ENCODE measurements at places on chromosomes 7 and 10. TPM values are rescaled to one million over a fixed set of nuclear protein-coding genes. Genes with fewer than 3 reads are reported as not detected.

GRCh38 chr10:89217057-89217990 lies 10.2 kb upstream of the CH25H start:
- peaks cover 12% of the 10 kb centered on the region for H3K4me1 ChIP-seq
- no peaks in the 10 kb centered on the region for H3K27me3 ChIP-seq
- DNase-seq: peak; percentile 55
- H3K36me3 ChIP-seq: no peaks in the 10 kb centered on the region
- H3K4me3 ChIP-seq: no peak overlapping the region

DNA sequence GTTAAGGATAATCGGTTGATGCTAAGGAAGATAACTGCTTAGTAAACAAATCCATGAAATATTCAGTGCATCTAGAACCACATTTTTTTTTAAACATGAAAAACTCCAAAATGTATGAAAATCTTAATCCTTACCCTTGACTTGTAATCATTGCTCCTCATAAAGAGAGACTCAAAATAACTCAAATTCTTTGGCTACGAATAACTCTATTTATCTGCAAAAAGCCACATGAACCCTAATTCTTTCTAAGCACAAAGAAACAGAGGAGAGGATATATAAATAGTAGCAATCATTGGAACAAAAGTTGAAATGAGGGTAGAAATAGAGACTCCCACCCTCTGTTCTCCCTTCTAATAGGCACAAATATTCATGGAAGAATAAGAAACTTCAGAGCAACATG lies 40.2 kb downstream of the ANK3 start:
- H3K4me3 ChIP-seq: no peak overlapping the region
- DNase-seq: no peak
- H3K27me3 ChIP-seq: no peaks in the 10 kb centered on the region
- H3K27ac ChIP-seq: no peak overlapping the region
- H3K36me3 ChIP-seq: no peaks in the 10 kb centered on the region

DNA sequence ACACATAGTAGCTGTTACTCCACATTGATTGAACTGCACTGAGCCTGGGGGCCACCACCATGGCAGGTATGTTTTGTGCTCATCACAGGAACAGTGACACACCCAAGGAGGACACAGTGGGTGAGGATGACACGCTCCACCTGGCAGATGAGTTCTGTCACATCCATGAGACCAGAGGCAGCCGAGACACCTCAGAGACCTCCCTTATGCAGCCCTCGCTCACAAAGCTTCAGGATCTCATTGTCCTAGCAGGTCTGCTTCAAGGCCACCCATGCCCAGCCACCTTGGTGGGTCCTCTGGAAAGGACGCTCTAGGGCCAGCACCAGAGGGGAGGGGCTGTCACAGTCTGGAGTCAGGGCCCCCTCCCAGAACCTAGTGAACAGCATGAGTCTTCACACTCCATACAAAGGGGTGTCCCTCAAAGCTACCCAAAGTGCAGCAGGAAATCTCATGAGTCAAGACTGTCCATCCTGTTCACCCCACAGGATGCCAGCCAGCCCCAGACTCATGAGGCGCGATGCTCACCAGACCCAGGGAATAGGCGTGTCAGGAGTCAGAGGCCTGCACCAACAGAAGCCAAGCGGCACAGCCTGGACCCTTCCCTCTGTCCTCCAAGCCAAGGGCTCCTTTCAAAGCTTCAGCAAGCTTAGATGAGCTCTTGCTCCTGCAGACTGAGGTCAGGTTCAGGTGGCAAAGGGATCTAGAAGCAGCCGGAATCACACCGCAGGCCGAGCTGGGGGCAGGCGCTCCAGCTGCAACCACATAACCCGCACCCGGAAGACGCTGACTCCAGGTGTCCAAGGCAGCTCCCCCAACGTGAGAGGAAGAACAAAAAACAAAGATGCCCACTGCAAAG lies 9.6 kb downstream of the FAM53B start:
- no peaks in the 10 kb centered on the region for H3K27me3 ChIP-seq
- no peaks in the 10 kb centered on the region for H3K36me3 ChIP-seq
- no peak for DNase-seq
- no peak overlapping the region for H3K4me3 ChIP-seq

GRCh38 chr10:53808677-53809372 lies 992.2 kb downstream of the PCDH15 start:
- no peak overlapping the region for H3K4me3 ChIP-seq
- no peaks in the 10 kb centered on the region for H3K36me3 ChIP-seq
- H3K27me3 ChIP-seq: no peaks in the 10 kb centered on the region
- H3K27ac ChIP-seq: no peak overlapping the region
- no peak for DNase-seq

DNA sequence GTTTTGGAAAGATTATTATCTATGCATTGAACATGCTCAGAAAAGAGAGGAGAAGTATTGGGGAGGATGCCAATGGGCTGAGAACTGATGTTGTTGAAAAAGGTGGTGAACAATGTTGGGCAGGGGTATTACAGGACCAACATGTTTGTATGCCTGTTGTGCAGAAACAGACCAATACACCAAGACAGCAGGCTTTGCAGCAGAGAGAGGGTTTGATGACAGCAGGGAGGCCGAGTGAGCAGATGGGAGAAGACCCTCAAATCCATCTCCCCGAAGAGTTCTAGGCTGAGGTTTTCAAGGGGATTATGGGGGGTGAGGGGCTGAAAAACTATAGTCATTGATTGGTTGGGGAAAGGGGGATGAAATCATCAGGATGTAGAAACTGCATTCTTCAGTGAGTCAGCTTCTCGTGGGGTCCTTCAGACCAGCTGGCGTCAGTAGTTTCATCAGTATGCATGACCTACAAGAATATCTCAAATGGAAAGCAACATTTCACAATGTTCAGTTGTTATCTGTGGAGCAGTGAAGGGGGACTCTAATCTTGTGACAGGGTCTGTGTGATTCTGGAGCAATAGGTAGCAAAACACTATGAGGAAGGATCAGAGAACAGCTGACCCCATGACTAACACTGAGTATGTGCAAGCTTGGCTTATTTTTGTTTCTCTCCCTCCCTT lies 167.8 kb downstream of the BAMBI start:
- no peak overlapping the region for H3K4me3 ChIP-seq
- H3K27ac ChIP-seq: no peak overlapping the region
- H3K27me3 ChIP-seq: no peaks in the 10 kb centered on the region
- no peaks in the 10 kb centered on the region for H3K36me3 ChIP-seq
- DNase-seq: no peak

- H3K27me3 ChIP-seq: no peaks in the 10 kb centered on the region
- no peak for DNase-seq
- no peak overlapping the region for H3K27ac ChIP-seq
- no peaks in the 10 kb centered on the region for H3K4me1 ChIP-seq
Observed at GRCh38 chr7:68488341-68489060, 1109.8 kb upstream of the AUTS2 start.

DNA sequence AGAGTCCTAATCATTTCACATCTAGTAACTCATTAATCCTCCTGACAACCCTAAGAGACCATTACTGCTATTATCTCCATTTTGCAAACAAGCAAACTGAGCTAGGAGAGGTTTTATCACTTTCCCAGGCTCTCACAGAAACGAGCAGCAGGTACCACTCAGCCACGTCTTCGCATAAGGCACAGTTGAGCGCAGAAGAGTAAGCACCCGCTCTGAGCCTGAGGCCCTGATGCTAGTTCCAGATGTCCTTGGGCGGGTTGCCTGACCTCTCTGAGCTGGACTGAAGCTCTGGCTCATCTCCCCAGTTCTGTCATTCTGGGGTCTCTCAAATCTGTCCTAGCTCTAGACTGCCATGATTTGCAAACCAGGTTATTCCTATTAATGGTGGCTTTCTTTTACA lies 72.6 kb upstream of the FRMD4A start:
- no peaks in the 10 kb centered on the region for H3K27me3 ChIP-seq
- H3K4me3 ChIP-seq: no peak overlapping the region
- no peaks in the 10 kb centered on the region for H3K36me3 ChIP-seq
- H3K27ac ChIP-seq: no peak overlapping the region

DNA sequence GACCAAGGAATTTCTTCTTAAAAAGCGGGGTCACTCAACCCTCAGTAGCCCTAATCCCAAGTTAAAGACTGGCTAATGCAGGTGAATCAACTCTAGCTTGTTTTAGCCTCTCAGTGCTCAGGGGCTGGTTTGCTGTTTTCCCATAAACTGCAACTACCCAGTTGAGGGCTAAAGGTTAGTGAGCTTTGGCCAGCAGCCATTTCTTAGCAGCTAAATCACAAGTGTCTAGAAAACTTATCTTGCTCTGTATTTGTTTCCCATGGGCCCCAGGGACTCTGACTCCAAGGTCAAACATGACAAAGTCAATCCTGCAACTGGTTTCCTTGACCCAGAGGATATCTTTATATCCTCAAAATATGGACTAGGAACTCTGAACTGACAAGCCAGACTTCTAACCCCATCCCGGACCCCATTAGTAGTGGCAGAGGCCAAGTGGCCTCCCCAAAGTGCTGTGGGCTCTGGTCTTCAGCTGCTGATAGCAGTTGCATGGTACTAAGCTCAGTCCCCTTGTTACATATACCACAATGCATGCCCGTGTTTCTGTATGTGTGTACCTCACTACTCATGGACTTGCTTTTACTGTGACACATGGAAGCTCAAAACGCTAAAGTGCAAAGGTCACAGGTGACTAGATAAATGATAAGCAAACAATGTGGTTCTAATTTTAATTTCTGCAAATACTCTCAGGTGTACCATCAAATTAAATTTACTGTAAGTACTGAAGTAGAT lies 793.0 kb upstream of the IGFBP3 start:
- no peaks in the 10 kb centered on the region for H3K27me3 ChIP-seq
- no peaks in the 10 kb centered on the region for H3K36me3 ChIP-seq
- H3K4me1 ChIP-seq: no peaks in the 10 kb centered on the region
- H3K27ac ChIP-seq: peak overlapping the region; percentile 28
- H3K4me3 ChIP-seq: no peak overlapping the region
- peak; percentile 77 for DNase-seq

- no peak overlapping the region for H3K27ac ChIP-seq
- no peak overlapping the region for H3K4me3 ChIP-seq
- DNase-seq: no peak
- no peaks in the 10 kb centered on the region for H3K27me3 ChIP-seq
- H3K4me1 ChIP-seq: no peaks in the 10 kb centered on the region
Observed at GRCh38 chr10:116444527-116445142, 17.0 kb downstream of the PNLIPRP3 start.

DNA sequence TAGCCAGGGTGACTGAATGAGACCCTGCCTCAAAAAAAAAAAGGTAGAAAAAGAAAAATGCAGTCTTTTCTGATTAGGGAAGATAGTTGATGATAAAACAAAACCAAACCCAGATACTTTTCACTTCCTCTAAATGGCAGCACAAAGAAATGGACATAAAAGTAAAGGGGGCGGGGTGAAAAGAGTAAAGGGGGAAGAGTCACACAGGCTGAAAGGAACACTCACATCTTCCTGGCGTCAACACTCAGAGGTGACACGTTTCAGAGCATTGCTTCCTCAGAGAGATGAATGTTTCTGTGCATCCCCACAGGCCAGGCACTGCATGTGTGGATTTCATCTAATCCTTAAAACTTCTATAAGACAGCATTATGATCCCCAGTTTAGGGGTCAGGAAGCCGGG lies 81.2 kb downstream of the HIPK2 start:
- H3K27me3 ChIP-seq: no peaks in the 10 kb centered on the region
- DNase-seq: no peak
- H3K4me3 ChIP-seq: no peak overlapping the region
- H3K4me1 ChIP-seq: peaks cover 34% of the 10 kb centered on the region

GRCh38 chr10:19579761-19580545 lies 236.3 kb upstream of the PLXDC2 start:
- H3K27me3 ChIP-seq: no peaks in the 10 kb centered on the region
- H3K27ac ChIP-seq: no peak overlapping the region
- H3K4me1 ChIP-seq: no peaks in the 10 kb centered on the region
- no peak overlapping the region for H3K4me3 ChIP-seq
- DNase-seq: no peak
- H3K36me3 ChIP-seq: no peaks in the 10 kb centered on the region

GRCh38 chr7:35906191-35906908 lies 105.5 kb downstream of the SEPTIN7 start:
- H3K4me3 ChIP-seq: no peak overlapping the region
- no peaks in the 10 kb centered on the region for H3K27me3 ChIP-seq
- no peaks in the 10 kb centered on the region for H3K4me1 ChIP-seq
- H3K36me3 ChIP-seq: no peaks in the 10 kb centered on the region
- no peak overlapping the region for H3K27ac ChIP-seq

DNA sequence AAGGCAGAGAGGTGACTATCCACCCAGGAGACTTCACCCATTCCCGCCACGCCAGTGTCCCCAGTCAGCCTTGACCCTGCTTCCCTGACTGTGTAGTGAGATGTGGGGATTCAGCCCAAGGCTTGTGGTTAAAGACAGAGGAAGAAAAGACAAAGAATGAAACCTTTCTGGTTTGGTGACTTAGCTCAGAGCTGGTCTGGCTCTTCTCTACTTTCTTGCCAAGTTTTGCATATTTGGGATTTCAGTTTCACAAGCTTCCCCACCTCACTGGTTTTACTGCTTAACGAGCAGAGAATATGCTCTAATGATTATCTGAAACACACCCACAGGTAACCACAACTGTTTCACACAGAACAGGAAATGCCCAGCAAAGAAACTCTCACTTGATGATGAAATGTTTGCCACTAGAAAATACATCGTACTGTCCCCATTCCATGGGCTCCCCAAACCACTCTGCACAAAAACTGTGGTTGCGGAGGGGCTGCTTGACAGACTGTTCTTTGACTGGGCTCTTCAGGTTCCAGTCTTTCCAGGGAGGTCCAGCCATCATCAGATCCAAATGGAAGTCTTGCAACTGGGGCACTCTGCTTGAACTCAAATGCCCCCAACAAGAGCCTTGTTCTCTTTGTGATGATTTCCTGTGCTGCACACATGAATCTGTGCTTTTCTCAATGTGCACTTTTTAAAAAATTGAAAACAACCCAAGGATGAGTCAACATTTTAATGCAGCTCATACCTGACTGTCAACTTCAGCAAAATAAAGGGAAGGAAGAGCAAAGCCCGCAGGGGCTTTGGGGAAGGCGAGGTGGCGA lies 95.5 kb downstream of the CTBP2 start:
- DNase-seq: no peak
- peak overlapping the region; percentile 91 for H3K27ac ChIP-seq
- no peaks in the 10 kb centered on the region for H3K36me3 ChIP-seq
- peaks cover 59% of the 10 kb centered on the region for H3K4me1 ChIP-seq
- H3K4me3 ChIP-seq: no peak overlapping the region

- no peak for DNase-seq
- H3K4me1 ChIP-seq: peaks cover 31% of the 10 kb centered on the region
- no peaks in the 10 kb centered on the region for H3K27me3 ChIP-seq
- H3K27ac ChIP-seq: peak overlapping the region; percentile 97
- no peaks in the 10 kb centered on the region for H3K36me3 ChIP-seq
Observed at GRCh38 chr7:4742852-4743251, 32.6 kb upstream of the AP5Z1 start.

Gene WIPF3
- total RNA-seq: 0.41 TPM

Gene FAM25A
- total RNA-seq: not detected

Gene PRLHR
- total RNA-seq: not detected

Gene GTPBP4
- total RNA-seq: 25.4 TPM

Gene PRXL2A
- total RNA-seq: 21.7 TPM

Gene RADIL
- 0.80 TPM for total RNA-seq

Gene VSTM4
- total RNA-seq: 2.2 TPM

Gene ELAPOR2
- 28.1 TPM for total RNA-seq

Gene H2BK1
- total RNA-seq: not detected

Gene EFCAB10
- total RNA-seq: not detected

Gene MARCHF5
- 12.6 TPM for total RNA-seq
